Transverse colon (tissue), 4 donors: ENCODE measurements at places on chromosomes 4 and X. TPM values are rescaled to one million over a fixed set of nuclear protein-coding genes. Genes with fewer than 3 reads are reported as not detected.
A peak's percentile ranks its signal among the peaks of the same experiment; 100 is the strongest.

DNA sequence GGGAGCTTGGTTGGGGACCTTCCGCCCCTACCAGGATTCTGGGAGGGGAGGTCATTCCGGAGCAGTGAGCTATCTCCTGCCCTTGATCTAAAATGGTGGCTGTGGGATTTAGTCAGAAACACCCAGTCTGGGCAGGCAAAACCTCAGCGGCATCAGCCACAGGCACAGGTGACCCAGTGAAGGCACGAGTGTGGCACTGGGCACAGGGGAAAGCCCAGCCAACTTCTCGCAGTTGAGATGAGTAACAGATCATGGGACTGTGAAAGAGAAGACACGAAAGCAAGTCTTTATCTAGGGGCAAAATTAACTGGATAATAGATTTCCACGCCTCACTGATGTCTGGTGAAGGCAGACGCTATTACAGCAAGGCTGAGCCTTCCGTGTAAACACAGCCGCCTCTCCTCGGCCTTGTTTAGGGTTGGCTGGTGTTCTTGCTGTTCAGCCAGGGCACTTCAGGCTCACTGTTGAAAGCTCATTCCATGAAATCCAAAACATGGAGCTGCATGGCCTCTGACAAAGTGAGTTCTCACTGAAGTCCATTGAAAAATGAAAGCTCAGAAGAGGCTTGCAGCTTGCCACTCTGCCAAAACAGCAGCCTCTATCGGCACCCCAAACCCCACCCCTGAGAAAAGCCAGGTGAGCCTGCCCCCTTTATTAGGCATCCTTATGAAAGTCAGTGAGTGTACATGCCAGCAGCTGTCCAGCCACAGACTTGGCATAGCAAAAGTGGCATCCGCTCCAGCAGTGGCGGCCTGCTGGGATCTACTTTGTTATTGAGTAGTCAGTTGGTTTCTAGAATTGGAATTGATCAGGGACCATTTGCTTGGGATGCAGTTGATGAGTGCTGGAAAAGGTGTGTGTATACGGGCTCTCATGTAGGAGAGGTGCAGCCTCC, 102.3 kb upstream of the MTM1 start:
- no peak overlapping the region for H3K4me3 ChIP-seq
- no peaks in the 10 kb centered on the region for H3K27me3 ChIP-seq
- no peaks in the 10 kb centered on the region for H3K36me3 ChIP-seq

DNA sequence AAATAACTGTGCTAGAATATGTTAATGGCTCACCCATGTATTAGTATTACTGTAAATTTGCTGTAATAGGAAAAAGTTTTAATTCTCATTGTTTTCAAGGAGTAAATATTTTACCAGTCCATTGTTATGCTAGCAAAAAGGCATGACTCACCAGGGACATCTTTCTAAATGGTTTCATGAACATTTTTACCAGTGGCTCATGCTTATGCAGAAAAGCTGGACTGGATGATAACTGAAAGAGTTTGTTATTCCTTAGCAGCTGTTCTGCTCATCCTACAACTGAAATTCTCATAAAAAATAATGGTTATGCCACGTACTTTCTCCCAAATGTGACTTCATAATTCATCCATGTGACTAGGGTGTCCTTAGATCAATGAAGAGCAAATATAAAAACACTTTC, 111.9 kb upstream of the PCDH18 start:
- H3K27me3 ChIP-seq, result no peaks in the 10 kb centered on the region
- no peaks in the 10 kb centered on the region for H3K36me3 ChIP-seq
- DNase-seq, result no peak

GRCh38 chrX:23898412-23898959, 9.3 kb downstream of the APOO start:
- H3K27me3 ChIP-seq, result no peaks in the 10 kb centered on the region
- no peak overlapping the region for H3K4me3 ChIP-seq
- peaks cover 7% of the 10 kb centered on the region for H3K4me1 ChIP-seq
- DNase-seq, result no peak

- no peaks in the 10 kb centered on the region for H3K36me3 ChIP-seq
- H3K27me3 ChIP-seq, result no peaks in the 10 kb centered on the region
- no peak overlapping the region for H3K27ac ChIP-seq
- no peak for DNase-seq
- H3K4me1 ChIP-seq, result no peaks in the 10 kb centered on the region
- no peak overlapping the region for H3K4me3 ChIP-seq
Measured at GRCh38 chrX:28802625-28803024, 215.4 kb downstream of the IL1RAPL1 start.

- DNase-seq, result peak; percentile 33
- H3K27ac ChIP-seq, result no peak overlapping the region
- H3K4me3 ChIP-seq, result no peak overlapping the region
- H3K4me1 ChIP-seq, result peaks cover 5% of the 10 kb centered on the region
- H3K36me3 ChIP-seq, result no peaks in the 10 kb centered on the region
- no peaks in the 10 kb centered on the region for H3K27me3 ChIP-seq
Measured at GRCh38 chr4:48944252-48944651, 37.7 kb upstream of the OCIAD2 start.

GRCh38 chrX:78327370-78328086, at the start of gene CYSLTR1:
Gene CYSLTR1, minus strand, starts transcription at chrX:78327611. Its CDS starts 53,865 bp downstream, at chrX:78273746.
- H3K36me3 ChIP-seq, result no peaks in the 10 kb centered on the region
- peak within 1 kb of the TSS; percentile 25 for H3K27ac ChIP-seq
- peak within 1 kb of the TSS; percentile 20 for H3K4me3 ChIP-seq
- no peak for DNase-seq

DNA sequence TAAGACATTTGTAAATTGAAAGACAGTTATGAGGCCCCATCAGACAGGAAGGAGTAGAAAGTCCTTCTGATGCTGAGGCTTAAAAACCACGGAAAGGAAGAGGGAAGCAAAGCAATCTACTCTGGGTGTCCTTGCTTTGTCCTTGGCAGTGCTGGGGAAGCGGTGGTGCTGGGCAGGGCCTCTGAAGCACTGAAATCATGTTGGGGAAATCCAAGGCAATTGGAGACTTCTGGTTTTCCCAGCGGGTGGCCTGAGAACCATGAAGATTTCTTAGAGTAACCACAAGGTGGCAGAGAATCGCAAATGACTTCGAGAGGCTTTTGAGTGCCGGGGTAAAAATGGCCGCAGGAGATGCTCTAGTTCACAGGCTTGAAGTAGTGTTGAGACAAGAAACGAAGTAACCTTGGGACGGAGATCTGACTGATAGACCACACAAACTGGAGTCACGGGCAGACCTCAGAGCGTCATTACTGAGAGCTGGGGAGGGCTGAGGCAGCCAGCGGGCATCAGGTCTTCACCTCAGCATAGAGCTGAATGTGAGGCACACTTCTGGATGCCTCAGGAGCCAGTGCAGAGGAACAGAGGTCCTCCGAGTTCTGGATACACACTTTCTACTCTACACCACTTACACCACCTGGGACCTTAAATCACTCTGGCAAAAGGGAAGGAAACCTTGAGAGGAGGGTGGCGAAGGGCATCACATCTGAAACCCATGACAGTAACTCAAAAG, 130.7 kb upstream of the GPRIN3 start:
- peak; percentile 30 for DNase-seq
- no peak overlapping the region for H3K4me3 ChIP-seq

GRCh38 chr4:21768349-21769310, 179.9 kb downstream of the KCNIP4 start:
- DNase-seq, result no peak
- no peak overlapping the region for H3K4me3 ChIP-seq
- no peaks in the 10 kb centered on the region for H3K4me1 ChIP-seq
- no peaks in the 10 kb centered on the region for H3K27me3 ChIP-seq
- H3K27ac ChIP-seq, result no peak overlapping the region

GRCh38 chr4:83075311-83076095, 39.0 kb downstream of the PLAC8 start:
- no peaks in the 10 kb centered on the region for H3K4me1 ChIP-seq
- H3K27me3 ChIP-seq, result no peaks in the 10 kb centered on the region
- DNase-seq, result no peak
- H3K4me3 ChIP-seq, result no peak overlapping the region

- no peaks in the 10 kb centered on the region for H3K36me3 ChIP-seq
- DNase-seq, result no peak
- no peak overlapping the region for H3K27ac ChIP-seq
- H3K4me3 ChIP-seq, result no peak overlapping the region
- H3K27me3 ChIP-seq, result no peaks in the 10 kb centered on the region
- H3K4me1 ChIP-seq, result no peaks in the 10 kb centered on the region
Measured at GRCh38 chr4:48147621-48148020, 13.6 kb upstream of the TXK start.

DNA sequence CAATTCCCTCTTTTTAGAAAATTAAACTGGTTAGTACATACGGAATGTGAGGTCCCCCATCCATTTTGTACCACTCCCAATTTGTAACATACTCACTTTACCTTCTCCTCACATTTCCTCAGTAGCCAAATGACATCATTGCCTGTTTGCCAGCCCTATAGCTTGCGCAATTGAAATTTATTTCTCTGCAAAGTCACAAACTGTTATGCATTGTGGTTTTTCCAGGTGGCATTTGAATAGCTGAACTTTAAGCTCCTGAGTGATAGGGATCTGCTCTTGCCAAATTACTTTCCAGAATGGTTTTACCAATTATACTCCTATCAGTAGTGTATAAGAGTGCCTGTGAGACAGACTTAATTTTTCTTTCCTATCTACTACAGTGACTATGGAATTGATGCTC, 7.7 kb downstream of the COL4A5 start:
- H3K36me3 ChIP-seq, result no peaks in the 10 kb centered on the region
- H3K4me3 ChIP-seq, result no peak overlapping the region
- no peaks in the 10 kb centered on the region for H3K27me3 ChIP-seq
- no peak for DNase-seq
- H3K27ac ChIP-seq, result no peak overlapping the region
- H3K4me1 ChIP-seq, result no peaks in the 10 kb centered on the region

- H3K27ac ChIP-seq, result no peak overlapping the region
- DNase-seq, result no peak
- no peaks in the 10 kb centered on the region for H3K27me3 ChIP-seq
- no peaks in the 10 kb centered on the region for H3K4me1 ChIP-seq
- peaks cover 22% of the 10 kb centered on the region for H3K36me3 ChIP-seq
Measured at GRCh38 chr4:1945124-1945895, 63.5 kb downstream of the NELFA start.

GRCh38 chr4:138445098-138445497, 202.9 kb upstream of the SLC7A11 start:
- H3K27me3 ChIP-seq, result no peaks in the 10 kb centered on the region
- no peak overlapping the region for H3K27ac ChIP-seq
- no peaks in the 10 kb centered on the region for H3K36me3 ChIP-seq
- no peak for DNase-seq
- H3K4me3 ChIP-seq, result no peak overlapping the region

- peak within 1 kb of the TSS; percentile 97 for H3K27ac ChIP-seq
- peak; percentile 83 for DNase-seq
- no peaks in the 10 kb centered on the region for H3K27me3 ChIP-seq
Measured at GRCh38 chr4:173168396-173169177, at the start of gene GALNT7. Gene GALNT7, plus strand, starts transcription at chr4:173168811. Its CDS starts 25 bp downstream, at chr4:173168836.

DNA sequence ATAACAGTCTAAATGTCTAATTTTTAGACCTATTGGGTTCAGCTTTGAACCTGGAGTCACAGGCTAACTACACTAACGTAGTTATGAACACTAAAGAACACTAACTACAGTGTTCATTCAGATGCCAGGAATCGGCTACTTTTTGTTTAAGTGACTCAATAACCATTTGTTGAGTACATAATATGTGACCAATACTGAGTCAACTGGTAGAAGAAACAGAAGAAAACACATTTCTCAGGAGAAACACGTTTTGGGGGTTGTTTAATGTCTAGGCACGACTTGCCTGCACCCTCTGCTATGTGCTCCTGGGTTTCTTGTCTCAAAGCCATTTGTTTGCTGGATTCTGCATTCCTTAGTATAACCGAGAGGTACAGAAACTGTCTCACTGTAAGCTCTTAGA, 18.6 kb upstream of the CLNK start:
- H3K36me3 ChIP-seq, result no peaks in the 10 kb centered on the region
- peaks cover 10% of the 10 kb centered on the region for H3K4me1 ChIP-seq
- DNase-seq, result no peak
- no peaks in the 10 kb centered on the region for H3K27me3 ChIP-seq

DNA sequence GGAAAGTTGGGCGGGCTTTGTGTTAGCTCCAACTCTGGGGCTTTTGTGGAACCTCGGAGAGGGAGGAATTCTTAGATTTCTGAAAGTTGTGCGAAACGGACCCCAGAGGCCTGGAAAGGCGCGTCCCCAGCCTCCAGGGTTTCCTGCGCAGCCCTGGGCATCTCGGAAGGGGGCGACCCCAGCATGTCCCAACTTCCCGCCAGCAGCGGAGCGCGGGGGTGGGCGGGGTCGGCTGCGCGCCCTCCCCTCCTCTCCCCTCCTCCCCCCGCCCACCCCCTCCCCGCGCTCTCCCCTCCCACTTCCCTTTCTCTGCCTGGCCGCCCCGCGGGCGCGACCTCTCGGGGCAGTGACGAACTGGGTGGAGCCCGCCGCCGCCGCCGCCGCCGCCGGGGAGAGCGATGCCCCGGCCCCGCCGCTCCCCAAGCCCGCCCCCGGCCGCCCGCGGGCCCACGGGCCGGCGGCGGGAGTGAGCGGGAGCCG, 16.8 kb downstream of the PTTG2 start:
- peak; percentile 85 for DNase-seq
- peak overlapping the region; percentile 98 for H3K27ac ChIP-seq
- H3K27me3 ChIP-seq, result no peaks in the 10 kb centered on the region
- H3K36me3 ChIP-seq, result no peaks in the 10 kb centered on the region
- H3K4me1 ChIP-seq, result peaks cover 44% of the 10 kb centered on the region

DNA sequence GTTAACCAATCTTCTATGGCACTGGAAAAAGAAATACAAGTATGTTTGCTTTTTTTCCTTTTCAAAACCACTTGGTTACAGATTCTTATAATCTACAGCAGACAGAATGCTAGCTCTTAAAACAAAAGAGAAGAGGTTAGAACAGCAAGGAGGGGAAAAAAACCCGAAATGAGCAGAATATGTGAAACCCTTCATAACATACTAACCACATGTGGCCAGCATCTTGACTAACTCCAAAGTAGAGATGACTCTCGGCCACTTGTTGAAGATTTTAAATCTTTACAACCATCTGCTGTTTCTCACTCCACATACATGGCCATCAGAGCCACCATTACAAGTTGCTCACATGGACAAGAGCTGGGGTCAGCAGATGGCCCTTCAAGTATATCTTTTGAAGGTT, 100.3 kb downstream of the PAPSS1 start:
- H3K27ac ChIP-seq, result no peak overlapping the region
- H3K27me3 ChIP-seq, result no peaks in the 10 kb centered on the region
- H3K36me3 ChIP-seq, result no peaks in the 10 kb centered on the region

- no peak for DNase-seq
- H3K27me3 ChIP-seq, result no peaks in the 10 kb centered on the region
- no peak overlapping the region for H3K27ac ChIP-seq
- no peaks in the 10 kb centered on the region for H3K4me1 ChIP-seq
Measured at GRCh38 chrX:71919431-71919830, 8.8 kb downstream of the NHSL2 start.

The GSX2 gene
- not detected for total RNA-seq

The SCLT1 gene
- 10.1 TPM for total RNA-seq

The SSX1 gene
- not detected for total RNA-seq

The CENPE gene
- 3.5 TPM for total RNA-seq

The ZNF630 gene
- 21.3 TPM for total RNA-seq

The RAB33A gene
- 0.82 TPM for total RNA-seq

The SORBS2 gene
- 92.7 TPM for total RNA-seq

The CTAG1B gene
- total RNA-seq, result not detected

The NEXMIF gene
- 0.80 TPM for total RNA-seq

The SERPINA7 gene
- total RNA-seq, result not detected

The GPR173 gene
- total RNA-seq, result 0.48 TPM

The XKRX gene
- 1.9 TPM for total RNA-seq

The ARMCX2 gene
- total RNA-seq, result 6.7 TPM

The F8A2 gene
- total RNA-seq, result 90.8 TPM
